ENCODE measurements at places on chromosomes 1 and 21.
A peak's percentile ranks its signal among the peaks of the same experiment; 100 is the strongest.

DNA sequence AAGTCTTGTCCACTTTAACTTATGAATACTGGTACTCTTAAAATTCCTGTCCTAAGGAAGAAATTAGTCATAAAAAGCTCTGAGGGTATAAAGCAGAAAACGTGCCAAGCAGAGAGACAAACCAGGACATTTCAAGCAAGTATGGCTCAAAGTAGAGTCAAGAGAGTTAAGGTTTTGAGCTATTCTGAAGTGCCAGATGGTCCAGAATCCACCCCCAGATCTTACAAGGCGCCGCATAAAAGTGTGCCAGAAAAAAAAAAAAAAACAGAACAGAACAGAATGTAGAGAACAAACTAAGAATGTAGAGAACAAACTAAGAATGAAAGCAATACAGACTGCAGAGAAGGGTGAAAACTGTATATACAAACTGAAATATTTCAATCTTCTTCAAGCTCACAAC, 12.5 kb downstream of the EPS15 start:
- no peak overlapping the region for H3K4me3 ChIP-seq
- H3K36me3 ChIP-seq, result peaks cover 19% of the 10 kb centered on the region
- H3K27ac ChIP-seq, result peak overlapping the region; percentile 4

GRCh38 chr1:61125263-61125662, 42.9 kb downstream of the NFIA start:
- H3K36me3 ChIP-seq, result no peaks in the 10 kb centered on the region
- no peaks in the 10 kb centered on the region for H3K4me1 ChIP-seq
- H3K27ac ChIP-seq, result no peak overlapping the region
- H3K27me3 ChIP-seq, result peaks cover 67% of the 10 kb centered on the region
- DNase-seq, result no peak
- H3K4me3 ChIP-seq, result no peak overlapping the region

- no peak overlapping the region for H3K4me3 ChIP-seq
- no peak overlapping the region for H3K27ac ChIP-seq
- no peak for DNase-seq
- H3K36me3 ChIP-seq, result no peaks in the 10 kb centered on the region
These were observed 63.7 kb downstream of the HLCS start for GRCh38 chr21:36902793-36903192.

DNA sequence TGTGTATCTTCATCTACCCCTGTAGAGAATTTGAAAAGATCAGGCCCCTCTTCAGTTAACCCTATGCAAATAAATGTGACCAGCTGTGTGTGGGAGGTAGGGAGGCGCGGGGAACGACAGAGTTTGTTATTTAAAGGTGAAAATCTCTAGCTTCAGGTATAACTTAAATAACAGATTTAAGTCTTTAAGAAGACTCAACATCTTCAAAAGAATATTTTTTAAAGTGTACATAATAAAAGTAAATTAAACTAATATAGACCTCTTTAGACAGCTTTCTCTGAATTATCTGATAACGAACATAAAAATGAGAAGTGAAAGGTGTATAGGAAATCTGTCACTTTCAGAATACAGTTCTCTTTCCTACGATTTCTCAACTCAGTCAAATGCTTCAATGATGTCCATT, 16.0 kb downstream of the ANGPTL3 start:
- peaks cover 15% of the 10 kb centered on the region for H3K4me1 ChIP-seq
- DNase-seq, result no peak
- no peaks in the 10 kb centered on the region for H3K27me3 ChIP-seq
- H3K4me3 ChIP-seq, result no peak overlapping the region

DNA sequence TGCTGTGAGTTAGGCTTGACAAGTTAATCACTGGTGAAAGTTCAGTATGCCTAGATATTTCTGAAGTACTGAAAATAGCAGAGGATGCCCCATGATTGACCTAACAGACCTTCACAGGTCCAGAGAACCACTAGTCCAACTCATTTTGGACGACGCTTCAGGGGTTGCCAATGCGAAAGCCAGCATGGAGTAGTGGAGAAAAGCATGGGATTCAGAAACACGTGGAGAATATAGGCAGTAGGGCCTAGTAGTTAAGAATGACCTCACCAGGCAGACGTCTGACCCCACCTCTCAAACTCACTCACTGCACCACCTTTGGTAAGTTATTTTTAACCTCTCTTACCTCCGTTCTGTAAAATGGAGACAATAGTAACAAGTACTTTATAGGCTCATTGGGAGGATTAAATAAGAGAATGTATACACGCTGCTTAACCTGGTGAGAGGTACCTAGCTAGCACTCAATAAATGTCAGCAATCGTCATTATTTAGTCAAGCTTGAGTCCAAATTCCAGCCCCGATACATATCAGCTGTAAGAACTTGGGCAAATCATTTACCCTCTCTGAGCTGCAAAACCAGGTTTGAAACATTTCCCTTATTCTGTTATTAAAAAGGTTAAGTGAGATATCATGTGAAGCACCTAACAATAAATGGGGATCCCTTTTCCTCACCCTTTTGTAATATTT, 13.2 kb downstream of the PLPP3 start:
- no peak overlapping the region for H3K4me3 ChIP-seq
- no peak for DNase-seq
- peaks cover 67% of the 10 kb centered on the region for H3K4me1 ChIP-seq
- no peaks in the 10 kb centered on the region for H3K27me3 ChIP-seq
- H3K36me3 ChIP-seq, result no peaks in the 10 kb centered on the region
- H3K27ac ChIP-seq, result peak overlapping the region; percentile 95

DNA sequence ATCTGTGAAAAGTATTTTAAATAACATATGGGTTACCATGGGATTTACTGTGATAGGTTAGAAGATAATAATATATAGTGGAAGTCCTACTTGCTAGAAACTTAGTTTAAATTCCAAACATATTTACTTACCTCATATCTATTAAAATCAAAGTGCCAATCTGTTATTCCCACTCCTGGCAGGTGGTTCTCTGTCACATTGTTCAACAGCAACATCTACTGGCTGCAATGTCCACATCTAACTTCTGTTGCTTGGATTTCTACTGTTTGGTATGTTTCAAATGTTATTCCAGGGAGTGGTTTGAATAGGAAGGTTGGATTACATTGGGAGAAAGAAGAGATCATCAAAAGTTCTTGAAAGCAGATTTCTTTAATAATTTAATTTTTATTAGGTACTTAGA, 122.5 kb upstream of the NCAM2 start:
- no peaks in the 10 kb centered on the region for H3K27me3 ChIP-seq
- no peak overlapping the region for H3K4me3 ChIP-seq
- H3K27ac ChIP-seq, result no peak overlapping the region
- no peak for DNase-seq
